Small intestine (tissue), 16 donors: ENCODE measurements at places on chromosomes 16 and 17. TPM values are rescaled to one million over a fixed set of nuclear protein-coding genes. Genes with fewer than 3 reads are reported as not detected.

GRCh38 chr17:74202938-74203337 is 540 bp upstream of the RPL38 start:
- no peak for DNase-seq

DNA sequence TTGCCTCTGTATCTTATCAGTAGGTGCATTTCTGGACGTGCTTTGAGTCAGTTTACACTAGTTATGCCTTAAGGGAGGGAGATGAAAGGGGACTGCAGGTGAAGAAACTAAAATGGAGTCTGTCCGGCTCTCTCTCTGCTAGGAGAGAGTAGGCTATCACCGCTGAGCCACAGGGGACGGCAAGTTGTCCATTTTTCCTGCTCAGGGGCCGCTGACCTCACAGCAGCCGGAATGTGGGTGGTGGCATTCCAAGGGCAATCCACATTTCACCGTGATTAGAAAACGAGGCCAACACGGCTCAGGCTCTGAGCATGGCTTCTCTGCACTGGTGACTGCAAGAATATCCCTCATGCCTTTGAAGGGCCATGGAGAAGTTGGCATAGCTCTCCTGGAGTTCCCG is 19.0 kb upstream of the KLHDC4 start:
- no peak for DNase-seq

- no peak for DNase-seq
These were observed 5.8 kb upstream of the CHCT1 start for GRCh38 chr17:60416368-60416925.

- peak; percentile 16 for DNase-seq
These were observed 10.6 kb downstream of the CDH11 start for GRCh38 chr16:65111306-65111705.

GRCh38 chr17:33888455-33888854 is 366.6 kb upstream of the CCL2 start:
- DNase-seq = no peak

GRCh38 chr17:40828454-40829044 is 6.1 kb upstream of the KRT10 start:
- no peak for DNase-seq

Gene PYCARD
- polyA plus RNA-seq = 207 TPM

Gene SMTNL2
- polyA plus RNA-seq = not detected

Gene EPN3
- 17.4 TPM for polyA plus RNA-seq

Gene BHLHA9
- not detected for polyA plus RNA-seq
